ENCODE measurements at places on chromosomes 4 and X.
A peak's percentile ranks its signal among the peaks of the same experiment; 100 is the strongest.

- no peak for DNase-seq
These were observed 45.9 kb downstream of the TSC22D3 start for GRCh38 chrX:107729558-107730297.

- DNase-seq = no peak
These were observed 97.2 kb downstream of the ANXA3 start for GRCh38 chr4:78648640-78649363.

DNA sequence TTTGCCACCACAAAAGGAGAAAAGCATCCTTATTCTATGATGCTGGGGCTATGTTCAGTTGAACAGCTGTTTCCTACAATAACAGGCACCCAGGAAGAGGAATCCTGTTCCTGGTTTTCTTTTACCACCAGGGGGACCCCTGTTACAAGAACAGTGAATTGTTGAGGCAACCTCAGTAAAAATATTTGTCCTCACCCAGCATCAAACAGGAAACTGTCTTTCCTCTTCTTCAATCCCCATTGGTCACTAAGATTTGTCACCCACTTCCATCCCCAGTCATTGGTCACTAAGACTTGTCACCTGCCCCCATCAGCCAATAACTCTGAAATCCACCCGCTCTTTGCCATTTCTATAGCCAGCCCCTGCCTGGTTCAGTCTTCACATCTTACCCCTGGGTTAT is 143.5 kb upstream of the GALNT7 start:
- DNase-seq = peak; percentile 77

- DNase-seq = peak; percentile 31
These were observed 48.9 kb upstream of the TMSB15B start for GRCh38 chrX:103913356-103914020.

DNA sequence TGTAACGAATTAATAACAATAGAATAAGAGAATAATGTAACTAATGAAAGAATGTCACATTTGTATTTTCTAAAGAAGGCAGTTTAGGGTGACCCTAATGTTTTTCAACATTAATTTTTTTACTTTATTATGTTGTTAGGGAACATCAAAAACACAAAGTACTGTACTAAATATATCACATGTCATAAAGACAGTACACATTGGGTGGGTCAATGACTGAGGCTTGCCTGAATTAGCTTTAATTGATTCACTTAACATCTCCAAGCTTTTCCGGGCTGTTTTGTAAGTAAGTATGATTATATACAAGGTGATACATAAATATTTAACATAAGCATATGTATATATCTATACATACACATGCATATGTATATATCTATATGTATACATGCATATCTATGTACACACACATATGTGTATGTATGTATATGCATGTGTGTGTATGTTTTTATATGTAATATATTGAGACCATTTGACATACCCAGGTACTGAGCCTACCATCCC is 43.4 kb upstream of the KLF3 start:
- no peak for DNase-seq

GRCh38 chr4:768995-769394 is 56.9 kb downstream of the CPLX1 start:
- DNase-seq = no peak

- no peak for DNase-seq
These were observed 5.1 kb upstream of the WDR1 start for GRCh38 chr4:10121568-10122208.

DNA sequence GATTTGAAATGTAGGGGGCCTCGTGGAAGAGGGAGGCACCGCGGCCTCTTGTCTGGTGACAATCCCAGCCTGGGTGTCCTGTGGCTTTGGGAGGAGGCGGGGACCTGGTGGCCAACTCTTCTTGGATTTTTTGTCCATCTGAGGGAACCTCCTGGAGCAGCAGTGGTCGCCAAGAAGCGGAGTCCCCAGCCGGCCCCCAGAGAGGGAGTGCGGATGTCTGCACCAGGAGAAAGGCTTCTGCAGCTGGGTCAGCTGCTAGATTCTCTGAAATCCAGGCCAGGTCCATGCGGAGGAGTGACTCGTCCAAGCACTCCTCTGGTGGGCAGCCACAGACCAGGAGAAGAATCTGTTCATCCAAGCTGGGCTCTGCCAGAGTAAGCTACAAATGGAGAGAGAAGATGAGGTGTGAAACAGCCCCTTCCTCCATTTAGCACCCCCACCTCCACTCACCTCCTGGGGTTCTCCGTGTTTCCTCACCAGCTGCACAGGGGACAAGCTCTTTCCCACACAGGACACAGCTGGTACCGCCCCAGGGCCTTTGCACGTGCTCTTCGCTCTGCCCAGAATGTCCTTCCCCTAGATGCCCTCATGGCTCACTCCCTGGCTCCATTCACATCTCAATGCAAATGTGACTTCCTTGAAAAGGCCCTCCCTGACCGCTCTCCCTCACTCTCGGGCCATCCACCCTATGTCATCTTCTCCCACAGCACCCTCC is 27.6 kb downstream of the C4orf50 start:
- no peak for DNase-seq

GRCh38 chrX:22803353-22803752 is 196.4 kb upstream of the DDX53 start:
- no peak for DNase-seq

GRCh38 chr4:119471259-119471658 is 149.3 kb upstream of the FABP2 start:
- no peak for DNase-seq

DNA sequence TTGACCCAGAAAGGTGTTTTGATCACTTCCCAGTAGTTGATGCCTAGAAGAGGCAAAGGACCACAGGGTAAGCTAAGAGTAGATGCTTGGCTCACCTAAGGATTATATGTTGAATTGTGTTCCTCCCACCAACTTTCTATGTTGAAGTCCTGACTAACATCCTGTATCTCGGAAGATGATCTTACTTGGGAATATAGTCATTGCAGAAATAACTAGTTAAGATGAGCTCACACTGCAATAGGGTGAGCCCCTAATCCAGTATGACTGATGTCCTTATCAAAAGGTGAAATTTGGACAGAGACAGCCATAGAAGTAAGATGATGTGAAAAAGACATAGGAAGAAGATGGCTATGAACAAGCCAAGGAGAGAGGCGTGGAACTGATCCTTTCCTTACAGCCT is 3.3 kb upstream of the HMGB2 start:
- DNase-seq = peak; percentile 63

- no peak for DNase-seq
These were observed 1143.9 kb downstream of the STIM2 start for GRCh38 chr4:28004520-28004919.

- no peak for DNase-seq
These were observed 241.4 kb downstream of the UGT8 start for GRCh38 chr4:114839986-114840385.

- DNase-seq = no peak
These were observed 24.4 kb upstream of the IRAK1 start for GRCh38 chrX:154044091-154044490.

- DNase-seq = no peak
These were observed 695.0 kb upstream of the HS3ST1 start for GRCh38 chr4:12123707-12124106.

DNA sequence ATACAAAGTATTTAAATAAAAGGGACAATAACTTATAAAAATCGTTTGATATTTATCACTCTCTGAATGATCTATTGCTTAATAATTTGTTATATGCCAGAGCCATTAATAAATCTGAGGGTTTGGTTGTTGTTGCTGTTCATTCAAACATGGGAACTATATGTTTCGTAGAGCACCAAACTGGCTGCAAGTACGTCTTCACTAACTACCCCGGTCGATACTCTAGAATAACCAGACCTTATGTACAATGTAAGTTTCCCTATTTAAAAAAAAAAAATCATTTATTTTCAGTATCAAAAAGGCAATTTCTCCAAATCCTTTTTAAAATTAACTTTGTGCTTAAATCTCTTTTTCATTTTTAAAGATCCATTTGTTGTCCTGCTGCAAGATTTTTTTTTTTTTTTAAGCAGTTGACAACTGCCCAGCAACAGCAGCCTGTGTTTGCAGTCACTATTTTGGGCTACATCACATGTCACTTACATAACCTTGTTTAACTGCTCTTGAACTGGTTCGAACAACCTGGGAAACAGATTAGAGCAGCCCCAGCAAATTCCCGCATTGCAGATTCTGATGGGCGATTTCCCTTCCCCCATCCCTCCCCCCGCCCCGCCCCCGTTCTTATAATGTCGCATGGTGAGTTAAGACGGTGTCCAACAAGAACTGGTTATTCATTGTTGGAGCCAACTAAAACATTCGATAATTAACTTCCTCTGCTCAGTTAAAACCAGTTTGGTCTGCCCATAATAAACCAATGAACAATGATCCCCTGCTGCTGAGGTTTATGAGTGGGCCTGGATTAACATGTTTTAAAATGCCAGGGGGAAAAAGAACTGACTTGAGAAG is 238.9 kb downstream of the NR3C2 start:
- DNase-seq = no peak

GRCh38 chr4:102037566-102037965 is 247.0 kb downstream of the BANK1 start:
- no peak for DNase-seq

DNA sequence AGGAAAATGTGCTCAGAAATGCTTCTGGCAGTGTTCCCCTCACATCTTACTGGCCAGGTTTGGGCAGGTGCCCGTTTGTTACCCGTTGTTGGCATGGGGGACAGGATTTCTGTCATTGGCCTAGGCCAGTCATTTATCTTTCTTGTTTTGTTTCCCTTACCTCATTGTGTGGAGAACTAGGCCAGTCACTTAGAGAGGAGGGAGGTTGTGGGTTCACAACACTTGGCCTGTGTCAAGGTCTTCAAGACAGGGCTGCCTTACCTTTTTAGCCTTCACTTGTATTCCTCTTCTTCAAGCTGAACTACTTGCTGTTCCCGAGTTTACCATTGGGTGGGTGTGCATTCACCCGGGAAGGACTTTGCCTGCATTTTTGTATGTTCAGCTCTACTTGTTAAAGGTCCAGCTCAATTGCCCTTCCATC is 17.7 kb downstream of the SNX25 start:
- DNase-seq = no peak
